ENCODE measurements at places on chromosomes 11 and 22.

DNA sequence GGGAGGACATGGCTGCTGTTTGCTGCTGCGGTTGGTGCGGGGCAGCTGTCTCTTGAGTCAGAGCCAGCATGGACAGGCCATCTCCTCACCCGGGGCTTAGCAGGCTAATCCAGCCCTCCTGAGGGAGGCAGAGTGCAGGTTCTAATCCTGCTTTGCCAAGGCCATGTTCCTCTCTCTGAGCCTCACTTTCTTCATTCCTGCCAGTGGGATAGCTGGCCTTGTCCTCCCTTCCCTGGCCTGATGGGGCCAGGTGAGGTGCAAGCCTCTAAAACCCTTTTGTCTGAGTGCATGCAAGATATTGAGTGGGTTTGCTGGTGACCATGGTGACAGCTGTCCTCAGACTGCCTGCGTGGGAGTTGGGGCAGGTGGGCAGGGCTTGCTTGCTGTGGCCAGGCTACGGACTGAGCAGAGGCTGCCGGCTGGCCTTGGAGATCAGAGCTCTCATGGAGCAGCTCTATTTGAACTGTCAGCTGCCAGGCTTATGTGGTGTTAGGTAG lies 3.6 kb downstream of the USP35 start:
- DNase-seq: no peak

- peak; percentile 84 for DNase-seq
Measured at GRCh38 chr22:41403532-41404318, 22.0 kb downstream of the TEF start.

DNA sequence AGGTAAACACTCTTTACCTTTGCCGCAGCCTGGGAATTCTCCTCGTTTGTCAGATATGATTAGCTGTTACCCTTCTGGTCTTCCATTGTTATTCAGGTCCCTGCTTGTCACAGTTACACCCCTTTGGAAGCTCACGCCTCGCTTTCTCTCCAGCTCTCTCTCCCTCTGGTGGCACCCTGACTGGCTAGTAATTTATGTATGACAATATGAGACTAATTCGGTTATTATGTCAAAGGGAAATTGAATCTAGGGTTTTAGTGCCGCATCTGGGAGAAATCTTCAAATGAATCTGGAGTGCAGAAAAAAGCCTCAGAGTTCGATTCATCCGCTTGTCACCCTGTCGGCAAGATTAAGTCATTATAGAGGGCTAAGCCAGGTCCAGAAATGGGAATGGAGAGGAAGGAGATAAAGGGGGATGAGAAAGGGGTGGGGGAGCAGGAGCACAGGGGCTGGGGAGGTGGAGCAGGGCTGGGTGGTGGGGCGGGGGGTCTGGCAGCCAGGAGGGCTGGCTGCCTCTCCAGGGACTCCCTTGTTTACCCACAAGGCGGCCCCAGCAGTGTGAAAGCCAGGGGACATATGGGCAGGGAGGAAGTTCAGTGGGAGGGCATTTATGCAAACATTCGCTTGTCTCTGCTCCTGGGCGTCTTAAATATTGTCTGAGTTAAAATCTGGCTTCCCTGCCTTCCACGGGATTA lies 179.0 kb upstream of the NECTIN1 start:
- DNase-seq: no peak

DNA sequence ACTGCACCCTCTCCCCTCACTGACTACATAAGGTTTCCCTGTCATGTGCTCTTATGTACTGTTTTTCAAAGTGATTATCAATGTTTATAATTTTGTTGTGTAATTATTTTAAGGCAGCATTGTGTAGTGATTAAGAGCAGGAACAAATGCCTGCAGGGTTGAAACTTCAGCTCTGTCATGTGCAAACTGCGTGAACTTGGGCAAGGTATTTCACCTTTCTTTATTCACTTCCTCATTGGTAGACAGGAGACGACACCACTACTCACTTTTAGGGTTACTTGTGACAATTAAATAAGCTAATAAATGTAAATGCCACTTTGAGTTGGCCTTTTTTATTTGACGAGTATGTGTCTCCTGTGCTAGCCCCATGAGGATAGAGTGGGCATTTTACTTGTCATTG lies 86.5 kb upstream of the E2F8 start:
- DNase-seq: no peak

DNA sequence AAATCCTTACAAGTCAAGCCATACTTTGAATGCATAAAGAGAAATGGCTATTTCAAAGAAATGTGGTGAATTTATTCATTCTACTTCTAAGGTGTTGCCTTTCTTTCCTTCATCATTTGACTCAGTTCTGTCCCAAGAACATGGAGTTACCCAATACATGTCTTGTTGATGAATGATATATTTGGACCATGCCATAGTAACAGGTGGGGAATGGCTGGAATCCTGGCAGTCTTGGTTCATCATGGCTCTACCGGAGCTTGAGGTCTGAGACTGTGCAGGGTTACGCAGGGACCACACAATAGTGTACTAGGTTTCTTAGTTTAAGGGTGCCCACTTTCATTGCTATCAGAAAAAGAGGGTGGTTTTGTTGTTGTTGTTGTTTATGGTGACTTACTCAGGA lies 40.3 kb upstream of the MPEG1 start:
- DNase-seq: no peak

DNA sequence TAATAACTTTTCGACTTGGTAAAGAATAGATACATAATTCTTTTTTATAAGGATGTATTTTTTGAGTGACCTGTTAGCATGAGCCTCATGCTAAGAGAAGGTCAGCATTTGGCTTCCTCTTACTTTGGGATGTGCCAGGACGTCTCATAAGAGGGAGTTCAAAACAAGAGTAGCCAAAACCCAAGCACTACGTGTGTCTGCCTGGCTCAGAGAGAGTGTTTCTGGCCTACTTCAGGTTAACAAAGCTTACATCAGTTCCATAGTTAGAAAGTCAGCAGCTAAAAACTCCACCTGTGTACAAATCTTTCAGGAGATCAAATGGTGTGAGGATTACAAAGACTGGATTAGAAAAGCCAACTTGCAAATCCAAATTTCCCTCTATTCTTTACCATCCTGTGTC lies 13.9 kb downstream of the SNX19 start:
- DNase-seq: no peak

DNA sequence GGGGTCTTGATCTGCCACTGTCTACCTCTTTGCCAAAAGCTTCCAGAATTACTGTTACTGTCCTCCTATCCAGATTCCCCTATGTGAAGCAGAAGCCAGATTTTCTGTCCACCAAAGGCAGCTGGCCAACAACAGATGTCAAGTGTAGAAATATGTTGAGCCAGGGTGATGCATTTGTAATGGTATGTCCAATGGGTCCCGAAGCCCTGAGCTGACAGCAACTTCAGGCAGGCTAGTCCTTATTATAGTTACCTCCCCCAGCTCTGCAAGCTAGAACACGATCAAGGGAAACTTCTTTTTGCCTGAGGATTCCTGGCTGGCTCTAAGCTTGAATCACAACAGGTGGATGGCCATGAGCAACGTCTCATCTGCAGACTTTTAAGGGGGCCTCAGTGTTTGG lies 10.2 kb downstream of the PAMR1 start:
- no peak for DNase-seq

DNA sequence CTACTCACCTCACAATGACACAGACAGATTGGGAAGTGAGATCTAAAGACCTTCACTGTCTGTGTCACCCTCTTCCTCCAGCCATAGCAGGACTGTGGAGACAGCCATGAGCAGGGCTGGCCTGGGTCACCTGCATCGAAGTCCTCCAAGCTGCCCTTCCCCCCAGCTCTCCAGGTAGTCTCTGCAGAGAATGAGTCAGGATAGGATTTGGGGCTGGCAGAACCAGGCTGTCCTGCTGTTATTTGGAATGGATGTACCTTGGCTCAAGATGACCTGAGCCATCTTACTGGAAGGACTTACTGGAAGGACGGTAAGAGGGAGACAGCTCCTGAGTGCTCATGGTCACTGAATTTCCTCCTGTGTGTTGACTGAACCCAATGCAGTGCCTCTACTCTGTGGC lies 29.2 kb downstream of the GGTLC2 start:
- DNase-seq: no peak

GRCh38 chr22:27873472-27873871 lies 45.6 kb downstream of the PITPNB start:
- no peak for DNase-seq

GRCh38 chr11:63908631-63909401 lies 8.1 kb downstream of the RCOR2 start:
- no peak for DNase-seq

DNA sequence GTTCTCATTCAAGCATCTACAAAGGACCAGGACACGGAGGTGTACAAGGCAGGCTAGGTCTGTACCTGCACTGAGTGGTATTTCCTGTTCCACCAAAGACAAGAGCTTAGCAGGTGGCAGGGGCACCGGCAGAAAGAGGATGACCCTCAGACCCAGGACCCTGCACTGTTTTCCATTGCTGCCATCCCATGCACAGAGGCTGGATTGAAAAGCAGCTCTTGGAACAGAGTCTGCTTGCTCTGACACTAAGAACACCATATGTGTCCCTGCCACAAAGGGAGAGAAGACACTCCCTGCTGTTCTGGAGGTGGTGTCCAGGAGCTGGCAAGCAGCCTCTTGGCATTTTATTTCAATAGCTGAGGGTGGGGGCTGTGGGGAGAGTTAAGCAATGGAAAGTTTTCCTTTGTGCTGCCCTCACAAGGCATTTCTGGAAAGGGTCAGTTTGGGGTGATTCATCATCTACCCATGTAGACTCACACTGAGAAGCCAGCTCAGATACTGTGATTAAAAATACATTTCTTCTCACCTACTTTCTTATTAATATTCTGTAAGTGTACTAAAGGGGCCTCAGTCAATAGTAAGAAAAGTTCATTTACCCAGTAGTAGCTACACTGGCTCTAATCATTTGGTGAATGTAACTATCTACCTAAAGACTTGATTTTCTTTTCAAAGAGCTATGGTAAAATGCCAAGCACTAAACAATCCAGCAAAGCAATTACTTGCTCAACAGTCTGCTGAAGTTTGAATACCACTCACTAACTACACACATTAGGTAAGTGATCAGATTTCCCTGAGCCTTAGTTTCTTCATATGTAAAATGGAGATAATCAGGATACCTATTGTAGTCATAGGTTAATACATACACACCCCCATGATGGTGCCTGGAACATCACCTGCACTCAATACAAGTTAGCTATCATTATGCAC lies 55.2 kb downstream of the SLC1A2 start:
- peak; percentile 88 for DNase-seq

DNA sequence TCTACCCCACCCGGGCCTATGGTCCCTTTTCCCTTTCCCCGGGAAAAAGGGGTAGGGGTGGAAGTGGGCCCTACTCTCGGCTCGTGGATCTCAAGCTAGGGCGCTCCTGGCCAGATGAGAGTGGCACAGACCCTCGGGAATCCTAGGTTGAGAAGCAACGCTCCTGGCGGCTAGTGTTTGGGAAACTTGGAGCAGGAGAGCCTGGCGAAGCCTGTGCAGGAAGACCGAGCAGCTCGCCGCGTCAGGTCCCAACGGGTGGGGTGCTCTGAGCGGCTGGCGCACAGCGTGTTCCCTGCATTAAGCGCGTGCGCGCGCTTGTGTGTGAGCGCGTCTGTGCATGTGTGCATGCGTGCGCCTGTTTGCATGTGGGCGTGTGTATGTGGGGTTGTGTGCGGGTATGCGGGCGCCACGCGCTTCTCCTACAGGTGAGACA lies 7.1 kb upstream of the FLI1 start:
- peak; percentile 37 for DNase-seq

- DNase-seq: peak; percentile 41
Measured at GRCh38 chr22:46072110-46072881, 78.0 kb upstream of the PPARA start.

DNA sequence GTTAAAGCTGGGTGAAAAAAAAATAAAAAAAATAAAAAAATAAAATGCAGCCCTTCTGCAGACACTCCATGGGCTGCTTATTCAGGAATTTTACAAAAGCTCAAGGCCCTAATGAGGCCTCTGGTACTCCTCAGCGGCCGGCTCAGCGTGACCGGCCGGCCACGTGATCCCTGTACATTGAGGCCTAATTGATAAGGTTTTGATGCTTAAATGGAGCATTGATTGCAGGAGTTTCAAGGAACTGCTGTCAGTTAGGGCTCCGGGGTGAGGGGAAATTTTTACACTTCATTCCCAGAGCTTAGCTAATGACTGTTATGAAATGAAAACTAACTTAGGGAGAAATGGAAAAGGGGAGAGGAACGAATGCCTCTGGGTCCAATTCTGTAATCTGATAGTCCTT lies 368.8 kb upstream of the KIRREL3 start:
- DNase-seq: no peak

- peak; percentile 2 for DNase-seq
Measured at GRCh38 chr22:31092161-31092560, 11.0 kb downstream of the SMTN start.

DNA sequence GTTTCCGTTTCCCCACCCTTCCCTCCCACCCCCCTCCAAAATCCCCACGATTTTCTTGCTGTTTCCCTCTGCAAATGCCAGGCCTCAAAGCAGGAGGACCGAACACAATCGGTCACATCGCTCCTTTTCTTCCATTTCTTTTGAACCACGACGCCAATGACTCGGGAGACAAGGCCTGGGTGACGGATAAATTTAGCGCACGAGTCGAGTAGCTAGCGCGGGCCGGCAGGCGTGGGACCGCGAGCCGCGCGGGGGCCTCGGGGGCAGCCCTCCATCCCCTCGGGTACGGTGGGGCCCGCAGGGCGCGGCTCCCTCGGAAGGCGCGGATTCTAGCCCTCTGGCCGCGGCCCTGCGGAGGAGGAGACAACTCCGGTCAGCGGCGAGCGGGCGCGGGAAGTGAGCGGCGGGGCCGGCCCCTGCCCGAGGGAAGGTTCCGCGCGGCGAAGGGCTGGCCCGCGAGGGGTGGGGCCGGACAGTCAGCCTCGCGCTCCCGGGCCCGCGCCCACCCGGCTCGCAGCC lies 414 bp downstream of the JOSD1 start:
- DNase-seq: no peak

DNA sequence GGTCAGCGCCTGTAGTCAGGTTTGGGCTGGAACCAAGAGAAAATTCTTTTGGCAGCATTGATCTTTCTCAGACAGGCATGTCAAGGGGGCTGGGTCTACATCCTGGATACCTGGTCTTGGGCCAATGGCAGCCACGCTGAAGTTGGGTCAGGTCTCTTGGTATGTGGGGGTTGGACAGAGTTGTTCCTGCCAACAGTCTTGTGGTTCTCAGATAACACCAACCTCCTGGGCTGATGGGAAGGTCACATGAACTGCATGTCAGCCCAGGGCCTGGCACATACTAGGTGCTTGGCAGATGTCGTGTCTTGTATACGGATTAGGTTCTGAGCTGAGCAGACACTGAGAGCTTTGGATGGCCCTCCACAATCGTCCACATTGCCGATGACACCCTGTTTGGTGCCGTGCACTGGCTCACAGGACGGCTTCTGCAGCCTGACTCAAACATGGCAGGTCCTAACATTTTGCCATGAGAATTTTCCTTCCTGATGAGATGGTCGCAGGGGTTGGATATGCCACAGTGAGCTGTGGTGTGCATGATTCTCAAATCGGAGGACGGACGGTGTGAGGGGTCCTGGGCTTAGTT lies 42.0 kb downstream of the FBLN1 start:
- DNase-seq: no peak

DNA sequence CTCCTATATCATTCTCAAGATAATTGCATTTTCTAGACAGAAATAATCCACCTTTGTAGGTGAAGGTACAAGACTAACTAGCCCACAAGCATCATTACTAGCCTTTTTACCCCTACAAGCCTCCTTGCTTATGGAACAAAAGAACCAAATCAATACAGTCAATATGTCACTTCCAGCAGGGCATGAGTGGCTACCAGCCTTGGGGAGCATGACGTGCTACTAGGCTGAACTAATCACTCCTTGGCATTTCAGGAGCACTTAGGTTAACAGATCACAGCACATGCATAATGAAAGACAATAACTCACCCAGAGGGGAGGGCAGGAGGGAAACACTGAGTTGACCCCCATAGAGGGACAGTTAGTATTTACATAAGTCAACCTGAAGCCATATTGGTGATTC lies 2.7 kb downstream of the DRD2 start:
- no peak for DNase-seq

GRCh38 chr11:24511511-24511910 lies 14.7 kb downstream of the LUZP2 start:
- no peak for DNase-seq

Measured in T47D (cell line).